ENCODE measurements at places on chromosomes 3 and 15. TPM values are rescaled to one million over a fixed set of nuclear protein-coding genes. Genes with fewer than 3 reads are reported as not detected.

- no peak overlapping the region for H3K4me3 ChIP-seq
- no peaks in the 10 kb centered on the region for H3K36me3 ChIP-seq
- H3K27me3 ChIP-seq: no peaks in the 10 kb centered on the region
- DNase-seq: no peak
- no peaks in the 10 kb centered on the region for H3K4me1 ChIP-seq
These were observed 21.9 kb downstream of the MEGF11 start for GRCh38 chr15:66231394-66232266.

DNA sequence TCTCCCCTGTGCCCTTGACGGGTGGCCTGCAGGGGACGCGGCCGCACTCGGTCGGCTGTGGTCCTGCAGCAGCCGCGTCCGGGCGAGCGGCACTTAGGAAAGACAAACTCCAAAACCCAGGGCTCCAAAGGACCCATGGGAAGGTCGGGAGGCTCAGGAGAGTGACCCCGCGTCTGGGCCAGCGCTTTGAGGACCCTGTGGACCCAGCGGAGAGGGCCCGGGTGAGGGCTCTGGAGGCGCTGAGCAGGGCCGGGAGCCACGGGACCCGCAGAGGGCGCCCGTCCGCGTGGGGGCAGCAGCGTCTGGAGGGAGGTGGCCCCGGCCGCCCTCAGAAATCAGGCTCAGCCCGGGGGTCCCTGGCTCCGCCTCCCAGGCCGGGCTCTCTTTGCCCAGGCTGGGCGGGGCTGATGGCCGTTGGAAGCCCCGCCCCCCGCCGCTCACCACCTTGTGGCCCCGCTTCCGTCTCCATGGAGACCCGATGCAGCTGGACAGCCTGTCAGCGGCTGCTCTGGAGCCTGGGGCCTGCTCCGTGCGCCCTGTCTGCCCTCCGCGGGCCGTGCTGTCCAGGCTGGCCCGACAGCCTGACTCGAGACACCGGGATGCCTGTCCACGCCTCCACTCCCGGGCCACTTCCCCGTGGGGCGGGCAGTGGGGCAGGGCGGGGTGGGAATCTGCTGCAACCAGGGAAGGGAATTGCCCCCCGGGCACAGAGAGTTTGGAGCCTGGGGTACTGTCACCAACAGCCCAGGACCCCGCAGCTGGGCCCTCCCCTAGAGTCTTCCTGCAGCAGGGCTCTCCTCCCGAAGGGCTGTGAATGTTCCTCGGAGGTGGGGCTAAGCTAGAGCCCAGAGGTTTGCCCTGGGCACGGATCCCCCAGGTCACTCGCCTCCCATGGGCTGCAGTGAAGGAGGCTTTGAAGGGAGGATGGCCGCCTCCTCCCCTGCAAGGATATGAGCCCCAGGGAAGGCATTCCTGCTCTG is 34.8 kb upstream of the RPL32 start:
- no peaks in the 10 kb centered on the region for H3K36me3 ChIP-seq
- H3K4me1 ChIP-seq: no peaks in the 10 kb centered on the region
- no peaks in the 10 kb centered on the region for H3K27me3 ChIP-seq
- H3K27ac ChIP-seq: no peak overlapping the region

- H3K4me3 ChIP-seq: no peak overlapping the region
- no peaks in the 10 kb centered on the region for H3K4me1 ChIP-seq
- no peak overlapping the region for H3K27ac ChIP-seq
- no peaks in the 10 kb centered on the region for H3K27me3 ChIP-seq
- H3K36me3 ChIP-seq: no peaks in the 10 kb centered on the region
These were observed 222.0 kb downstream of the GABRB3 start for GRCh38 chr15:26550880-26551279.

Gene SLC25A36
- 41.7 TPM for total RNA-seq

Gene AP3B2
- not detected for total RNA-seq

Gene ACAA1
- total RNA-seq: 76.4 TPM

All from PC-3 (cell line).